ENCODE measurements at places on chromosomes 4 and X.

GRCh38 chr4:151291485-151291884 is 14.5 kb downstream of the PRSS48 start:
- DNase-seq = no peak

DNA sequence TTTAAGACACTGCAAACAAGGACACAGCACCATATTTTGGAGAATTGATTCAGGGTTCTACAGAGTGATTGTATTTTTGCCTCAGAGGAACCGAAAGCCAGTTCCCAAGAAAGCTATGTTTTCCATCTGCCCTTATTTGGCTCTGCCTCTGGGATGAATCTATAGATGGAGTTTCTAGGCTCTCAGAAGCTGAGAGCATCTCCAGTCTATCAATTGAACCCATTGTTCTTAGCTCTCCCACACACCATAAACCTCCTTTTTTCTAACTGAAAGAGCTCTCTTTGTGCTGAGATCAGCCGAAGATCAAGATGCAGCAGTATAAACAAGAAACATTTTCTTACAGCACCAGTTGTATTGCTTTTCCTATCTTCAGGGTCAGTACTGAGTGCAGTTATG is 16.9 kb downstream of the PLP1 start:
- no peak for DNase-seq

DNA sequence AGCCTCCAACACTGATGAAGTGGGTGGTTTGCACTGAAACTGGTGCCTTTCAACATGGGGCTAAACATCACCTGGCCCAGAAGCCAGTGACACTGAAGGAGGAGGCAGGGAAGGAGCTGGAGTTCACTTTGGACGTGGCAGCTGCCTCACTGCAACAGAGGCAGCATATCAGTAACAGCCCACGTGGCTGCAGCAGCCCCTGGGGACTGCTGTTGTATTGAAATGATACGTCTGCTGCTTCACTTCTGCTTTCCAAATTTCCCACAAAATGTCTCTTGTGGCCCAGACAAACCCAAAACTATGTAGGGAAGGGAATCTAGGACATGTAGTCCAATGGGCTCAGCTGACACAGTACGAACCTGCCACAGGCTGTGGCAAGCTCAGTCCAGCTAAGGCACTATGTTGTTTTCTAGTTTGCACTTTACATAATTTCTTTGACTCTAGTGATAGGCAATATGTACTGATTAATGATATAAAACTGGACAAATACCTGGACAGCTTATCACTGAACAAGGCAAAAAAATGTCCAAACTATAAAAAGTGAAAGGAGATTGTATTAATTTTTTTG is 84.7 kb upstream of the RAPGEF2 start:
- DNase-seq = no peak

- no peak for DNase-seq
These were observed 653 bp downstream of the PLA2G12A start for GRCh38 chr4:109729117-109729717.

- no peak for DNase-seq
These were observed 672.8 kb downstream of the PCDH7 start for GRCh38 chr4:31392923-31393322.

- no peak for DNase-seq
These were observed 1077.3 kb downstream of the RAPGEF2 start for GRCh38 chr4:160180211-160180610.

DNA sequence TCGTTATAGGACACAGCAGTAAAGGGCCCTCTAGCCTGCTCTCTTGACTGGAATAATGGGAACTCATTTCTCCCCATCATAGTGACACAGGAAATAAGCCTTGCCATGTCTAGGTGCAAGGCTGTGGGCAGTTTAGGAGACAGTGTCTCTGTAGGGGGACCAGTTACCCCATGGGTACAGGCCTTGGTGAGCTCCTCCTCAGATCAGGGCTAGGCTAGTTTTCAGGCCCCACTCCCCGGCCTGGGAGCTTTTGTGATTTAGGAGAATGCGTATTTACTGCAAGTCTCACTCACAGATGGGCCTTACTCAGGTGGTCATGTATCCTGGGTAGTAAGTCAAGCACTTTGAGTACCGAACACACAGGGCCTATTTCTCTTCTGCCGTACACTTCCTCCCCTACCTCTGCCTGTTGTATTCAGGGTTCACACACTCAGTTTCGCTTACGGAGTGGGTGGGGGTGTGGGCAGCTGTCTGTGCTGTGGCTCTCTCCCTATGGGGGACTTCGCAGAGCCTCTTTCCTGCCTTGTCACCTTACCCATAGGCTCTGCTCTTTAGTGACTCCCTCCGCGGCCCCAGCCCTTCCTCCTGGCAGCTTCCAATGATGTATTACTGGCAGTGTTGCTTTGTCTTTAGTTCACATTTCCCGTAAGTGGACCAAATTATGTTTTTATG is 34.2 kb downstream of the FAM193A start:
- DNase-seq = no peak

GRCh38 chr4:107689912-107690587 is 30.0 kb downstream of the PAPSS1 start:
- DNase-seq = no peak

DNA sequence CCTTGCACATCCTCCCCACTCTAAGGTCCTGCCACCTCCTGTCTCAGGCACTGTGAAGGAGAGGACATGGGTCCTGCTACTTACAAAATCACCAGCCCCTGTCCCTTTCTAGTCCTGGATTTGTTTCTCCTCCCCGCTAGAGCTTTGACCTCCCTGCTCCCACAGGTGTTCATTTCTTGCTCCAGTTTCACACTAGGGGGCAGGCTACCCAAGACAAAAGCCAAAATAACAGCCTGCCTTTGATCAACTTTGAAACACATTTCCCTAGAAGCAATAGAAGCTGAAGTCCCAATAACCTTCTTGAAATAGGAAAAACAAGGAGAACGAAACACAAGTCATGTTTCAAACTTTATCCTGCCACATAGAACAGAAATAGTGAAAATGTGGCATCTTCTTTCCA is 164.4 kb downstream of the QDPR start:
- DNase-seq = no peak

DNA sequence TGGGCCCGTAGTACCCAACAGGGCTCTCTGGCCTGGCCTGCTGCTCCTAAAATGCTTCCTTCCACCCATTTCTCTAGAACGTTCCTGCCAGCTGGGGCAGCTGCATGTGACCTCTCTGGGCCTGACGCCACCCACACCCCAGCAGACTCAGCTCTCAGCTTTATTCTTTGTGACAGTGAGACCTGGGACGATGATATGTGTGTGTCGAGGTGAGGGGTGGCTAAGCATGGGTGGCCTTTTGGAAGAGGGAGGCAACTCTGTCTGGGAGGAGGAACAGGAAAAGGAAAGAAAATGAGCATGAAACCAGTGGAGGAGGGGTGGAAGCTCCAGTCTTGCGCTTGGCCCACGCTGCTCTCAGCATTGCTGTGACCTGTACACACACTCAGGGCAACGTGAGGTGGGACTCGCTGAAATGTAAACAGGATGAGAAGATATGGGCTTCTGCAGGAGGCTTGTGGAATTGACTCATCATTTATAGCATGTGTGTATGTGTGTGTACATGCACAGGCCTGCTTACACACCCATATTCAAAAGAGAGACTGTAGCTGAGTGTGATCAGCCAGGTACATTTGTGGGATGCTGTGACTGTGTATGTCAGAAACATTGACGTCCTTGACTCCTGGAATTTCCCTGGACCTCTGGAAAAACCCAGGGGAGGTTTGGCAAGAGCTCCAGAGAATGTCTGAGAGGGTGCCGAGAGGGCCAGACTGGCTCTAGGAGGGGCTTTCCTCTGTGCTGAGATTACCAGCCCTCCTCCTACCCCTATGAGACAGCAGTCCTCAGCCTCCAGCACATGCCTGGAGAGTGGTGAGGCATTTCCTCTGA is 137.9 kb downstream of the PJA1 start:
- no peak for DNase-seq

DNA sequence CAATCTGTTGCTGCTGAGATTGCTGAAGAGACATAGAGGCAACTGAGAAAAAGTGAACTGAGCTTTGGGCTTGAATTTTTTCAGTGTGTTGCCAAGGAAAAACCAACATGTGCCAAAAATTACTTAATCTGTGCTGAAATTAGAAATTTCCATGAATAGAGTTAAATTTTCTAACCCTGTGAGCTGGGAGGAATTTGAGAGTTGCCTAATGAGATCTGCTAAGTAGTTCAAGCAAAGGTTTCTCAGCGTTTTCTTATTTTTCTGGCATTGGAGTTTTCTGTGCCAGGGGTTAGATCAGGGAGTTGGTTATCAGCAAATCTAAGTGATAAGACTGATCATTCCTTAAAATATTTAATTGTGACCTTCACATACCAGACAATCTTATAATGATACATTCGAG is 457.5 kb upstream of the GNPDA2 start:
- DNase-seq = no peak

DNA sequence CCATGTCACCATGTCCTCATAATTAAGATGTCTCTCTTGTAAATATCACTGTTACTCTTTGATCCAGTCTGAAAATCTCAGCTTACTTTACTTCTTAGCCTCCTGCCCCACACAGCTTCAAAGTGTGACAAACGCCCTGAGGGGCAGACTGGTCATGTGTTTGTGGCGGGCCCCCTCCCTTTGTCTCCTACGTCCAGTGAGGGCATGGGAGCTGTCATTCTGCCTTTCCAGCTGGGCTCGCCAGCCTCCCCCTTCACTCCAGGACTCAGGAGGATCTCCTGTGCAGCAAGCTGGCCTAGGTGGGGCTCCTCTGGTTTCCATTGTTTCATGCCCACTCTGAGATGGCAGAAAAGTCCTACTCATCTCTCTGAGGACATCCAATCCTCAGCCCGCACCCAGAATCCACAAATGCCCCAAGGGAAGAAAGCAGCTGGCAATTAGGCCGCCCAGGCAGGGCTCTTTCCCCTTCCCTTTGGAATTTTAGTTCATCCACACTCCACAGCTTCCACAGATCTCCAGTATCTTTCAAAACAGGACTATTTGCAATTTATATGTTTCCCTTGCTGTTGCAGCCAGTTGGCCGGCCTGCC is 86.4 kb upstream of the C4orf50 start:
- DNase-seq = no peak

DNA sequence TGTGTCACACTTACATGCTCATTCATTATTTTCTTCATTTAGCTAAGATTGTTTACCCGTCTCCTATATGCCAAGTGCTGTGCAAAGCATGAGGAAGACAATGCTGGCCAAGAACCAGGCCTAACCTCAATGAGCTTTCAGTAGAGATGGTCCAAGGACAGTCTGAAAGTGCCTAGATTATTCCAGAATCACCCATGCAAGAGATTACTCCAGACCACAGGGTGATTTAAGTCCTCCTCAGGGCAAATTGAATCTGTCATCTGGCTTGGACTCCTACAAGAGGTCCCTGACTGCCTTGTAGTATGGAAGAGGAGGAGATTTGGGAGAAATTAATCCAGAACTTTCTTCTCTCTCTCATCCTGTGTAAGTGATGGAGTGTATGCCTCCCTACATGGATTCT is 99.4 kb upstream of the NDP start:
- DNase-seq = no peak

- DNase-seq = no peak
These were observed 224.5 kb upstream of the CENPE start for GRCh38 chr4:103422467-103423219.

DNA sequence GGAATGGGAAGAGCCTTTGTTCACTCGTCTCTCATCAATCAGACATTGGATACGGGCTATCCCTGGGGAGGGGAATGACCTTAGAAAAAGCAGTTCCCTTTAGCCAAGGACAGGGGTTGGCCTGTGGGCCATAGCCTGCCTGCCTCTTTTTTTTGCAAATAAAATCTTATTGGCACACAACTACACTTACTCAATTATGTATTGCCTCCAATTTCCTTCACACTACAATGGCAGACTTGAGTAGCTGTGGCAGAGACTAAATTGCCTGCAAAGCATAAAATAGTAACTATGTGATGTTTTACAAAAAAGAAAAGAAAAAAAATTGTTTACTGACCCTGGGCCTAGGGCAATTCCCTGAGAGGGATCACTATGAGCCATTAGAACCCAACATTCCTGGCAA is 23.4 kb downstream of the PPP1R2C start:
- DNase-seq = no peak

All from effector memory CD4-positive, alpha-beta T cell (primary cell).